CD4-positive, alpha-beta T cell (primary cell): ENCODE measurements at places on chromosomes 2 and 18. TPM values are rescaled to one million over a fixed set of nuclear protein-coding genes. Genes with fewer than 3 reads are reported as not detected.

GRCh38 chr2:106285237-106285829 lies 91.2 kb upstream of the UXS1 start:
- DNase-seq = no peak

- DNase-seq = no peak
Observed at GRCh38 chr2:231996797-231997540, 35.5 kb downstream of the DIS3L2 start.

ACTG2 gene
- not detected for total RNA-seq

SP140 gene
- 51.2 TPM for total RNA-seq
